CD4-positive, alpha-beta T cell treated with Interleukin-21 for 1 hour (primary cell): ENCODE measurements at places on chromosomes 5 and 9.

- DNase-seq = no peak
Observed at GRCh38 chr9:82797534-82797933, 265.4 kb downstream of the RASEF start.

DNA sequence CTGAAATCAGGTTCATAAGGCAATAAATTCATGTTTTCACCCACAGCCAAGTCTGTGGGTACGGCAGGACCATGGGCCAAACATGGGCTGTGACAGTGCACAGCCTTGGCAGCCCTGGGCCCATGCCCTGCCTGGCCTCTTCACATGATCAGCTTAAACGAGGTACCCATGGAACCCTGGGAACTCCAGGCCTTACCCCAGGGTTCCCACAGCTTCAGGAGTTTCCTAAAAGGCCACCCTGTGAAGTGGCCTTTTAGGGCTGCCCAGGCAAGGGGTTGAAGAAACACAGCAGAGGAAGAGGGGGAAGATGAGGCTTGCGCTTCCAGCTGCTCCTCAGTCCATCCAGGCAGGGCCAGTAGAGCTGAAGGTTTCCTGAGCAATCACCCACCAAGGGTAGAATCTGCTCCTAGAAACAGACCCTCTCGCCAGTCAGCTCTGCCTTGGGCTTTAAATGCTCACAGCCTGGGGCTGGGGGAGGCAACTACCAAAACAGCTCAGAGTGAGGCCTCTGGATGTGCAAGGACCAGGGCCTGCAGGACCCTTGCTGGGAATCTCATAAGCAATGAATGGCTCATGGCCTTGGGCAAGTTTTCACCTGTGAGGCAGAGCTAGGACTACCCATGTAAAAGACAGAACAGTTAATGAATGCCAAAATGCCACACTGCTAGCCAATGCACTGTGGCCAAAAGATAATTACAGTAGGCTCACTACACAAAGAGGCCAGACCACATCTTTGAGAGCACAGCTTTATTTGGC lies 79.3 kb upstream of the LRRTM2 start:
- no peak for DNase-seq

DNA sequence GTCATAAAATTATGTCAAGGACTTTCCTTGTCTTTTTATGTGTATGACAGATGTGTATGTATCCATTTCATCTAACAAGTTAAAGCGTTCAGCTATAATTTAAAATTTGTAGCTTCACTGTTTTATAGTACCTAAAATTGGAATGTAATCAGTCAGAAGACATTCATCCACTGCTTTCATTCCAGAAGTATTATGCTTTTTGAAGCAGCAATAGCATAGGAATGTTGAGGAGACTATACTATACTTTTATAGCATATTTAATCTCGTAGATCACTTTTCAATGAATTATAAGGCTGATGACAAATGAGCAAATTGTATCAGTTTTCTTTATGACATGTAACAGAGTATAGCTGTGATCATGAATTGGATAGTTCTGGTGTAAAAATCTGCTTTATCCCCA lies 6.9 kb downstream of the PCDHGA12 start:
- no peak for DNase-seq

DNA sequence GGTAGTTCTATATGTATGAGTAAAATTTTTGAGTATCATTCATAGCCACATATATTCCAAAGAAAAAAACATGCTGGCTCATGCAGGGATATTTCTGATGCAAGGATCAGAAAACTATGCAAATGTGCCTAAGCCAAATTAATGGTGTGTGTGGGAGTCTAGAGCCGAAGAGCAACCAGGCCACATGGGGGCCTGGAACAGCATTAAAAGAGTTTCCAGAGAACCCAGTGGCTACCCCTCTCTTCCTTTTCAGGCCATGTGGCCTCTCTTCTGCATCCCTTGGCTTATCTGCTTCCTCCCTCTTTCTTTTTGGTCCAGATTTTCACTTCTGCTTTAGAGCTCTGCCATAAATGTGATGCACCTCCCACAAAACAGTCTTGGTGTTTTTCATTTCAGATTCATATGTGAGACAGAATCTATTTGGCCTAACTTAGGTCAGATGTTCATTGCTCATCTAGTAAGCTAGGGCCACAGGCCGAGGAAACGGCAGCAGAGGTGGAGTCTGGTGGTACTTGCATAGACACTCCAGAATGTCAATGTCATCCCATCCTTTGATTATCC lies 300.0 kb downstream of the SH3GL2 start:
- DNase-seq = no peak

- DNase-seq = no peak
Observed at GRCh38 chr5:54357408-54358058, 47.2 kb upstream of the ARL15 start.

- no peak for DNase-seq
Observed at GRCh38 chr9:128355451-128355850, 15.1 kb downstream of the SLC27A4 start.

- DNase-seq = peak; percentile 44
Observed at GRCh38 chr9:89496645-89497256, 1.2 kb downstream of the SEMA4D start.

DNA sequence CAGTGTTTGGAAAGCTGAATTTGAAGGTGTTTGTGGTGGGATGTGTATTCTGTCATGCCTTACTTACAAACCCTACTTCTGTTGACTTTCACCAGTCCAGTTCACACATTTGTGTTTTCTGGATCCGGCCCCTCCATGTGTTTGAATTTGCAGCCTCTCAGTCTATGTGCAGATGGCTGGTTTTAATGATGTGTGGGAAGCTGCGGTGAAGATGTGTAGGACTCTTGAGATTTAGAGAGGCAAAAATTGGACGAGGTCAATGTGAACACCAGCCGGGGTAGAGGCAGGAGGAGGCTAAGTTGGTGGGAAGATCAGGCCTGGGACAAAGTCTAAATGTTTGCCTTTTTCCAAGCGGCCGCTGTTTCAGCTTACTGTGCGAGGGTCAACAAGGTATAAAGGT lies 115.4 kb upstream of the KLF9 start:
- DNase-seq = no peak

DNA sequence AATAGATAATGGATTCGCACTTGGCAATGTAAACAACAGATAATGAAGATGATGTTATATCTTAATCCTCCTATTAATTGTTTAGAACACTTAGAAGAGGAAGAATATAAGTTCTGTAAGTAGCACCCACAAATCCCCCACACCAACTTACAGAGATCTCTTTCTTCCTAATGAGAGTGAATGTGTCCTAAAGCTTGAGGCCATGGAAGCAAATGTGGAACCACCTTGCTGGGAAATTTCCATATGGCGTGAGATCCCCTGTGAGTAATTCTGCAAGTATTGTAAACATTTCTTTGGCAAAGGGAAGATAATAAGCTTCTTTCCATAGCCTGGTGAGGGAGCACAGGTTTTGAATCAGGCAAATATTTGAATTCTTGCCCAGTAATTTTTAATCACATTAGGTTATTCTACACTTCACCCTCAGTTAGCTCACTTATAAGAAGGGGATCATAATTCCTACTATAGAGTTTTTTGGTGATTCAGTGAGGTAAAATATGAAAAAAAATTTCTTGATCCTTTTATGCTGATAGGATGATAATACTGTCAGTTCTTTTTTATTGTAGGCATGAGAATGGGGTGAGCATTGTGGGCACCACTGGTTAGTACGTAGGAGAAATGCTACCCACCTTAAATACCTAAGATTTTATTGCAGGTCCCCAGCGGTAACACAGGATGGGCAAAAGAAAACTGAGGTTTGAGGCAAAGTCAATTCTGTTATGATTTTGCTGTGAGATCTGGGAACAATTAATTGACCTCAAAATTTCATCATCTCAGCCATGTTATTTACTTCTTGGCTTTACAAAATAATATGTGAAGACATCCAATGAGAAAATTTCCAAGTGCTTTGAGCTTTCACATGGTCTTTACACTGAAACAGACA lies 574.8 kb downstream of the PSAT1 start:
- DNase-seq = no peak

GRCh38 chr5:136015966-136016650 lies 12.7 kb upstream of the TGFBI start:
- no peak for DNase-seq

- DNase-seq = no peak
Observed at GRCh38 chr9:105447386-105447813, 434 bp upstream of the FSD1L start.

- DNase-seq = peak; percentile 29
Observed at GRCh38 chr5:142826741-142827492, 56.7 kb downstream of the ARHGAP26 start.

DNA sequence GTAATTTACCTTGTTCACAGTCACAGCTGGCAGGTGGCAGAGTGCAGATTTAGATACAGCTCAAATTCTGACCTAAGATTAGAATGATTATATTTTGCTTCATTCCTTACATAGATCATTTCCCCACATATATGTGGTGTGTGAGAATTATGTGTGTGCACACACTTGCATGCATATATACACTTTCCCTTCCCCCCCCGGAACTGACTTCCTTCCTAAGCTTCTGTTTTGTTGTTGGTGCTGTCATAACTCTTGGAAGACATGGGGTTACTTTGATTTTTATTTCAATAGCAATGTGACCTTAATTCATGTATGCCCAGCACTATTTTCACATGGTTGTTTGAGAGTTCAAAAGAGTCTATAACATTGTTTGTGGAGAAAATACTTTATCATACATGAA lies 112.8 kb downstream of the CMYA5 start:
- no peak for DNase-seq

DNA sequence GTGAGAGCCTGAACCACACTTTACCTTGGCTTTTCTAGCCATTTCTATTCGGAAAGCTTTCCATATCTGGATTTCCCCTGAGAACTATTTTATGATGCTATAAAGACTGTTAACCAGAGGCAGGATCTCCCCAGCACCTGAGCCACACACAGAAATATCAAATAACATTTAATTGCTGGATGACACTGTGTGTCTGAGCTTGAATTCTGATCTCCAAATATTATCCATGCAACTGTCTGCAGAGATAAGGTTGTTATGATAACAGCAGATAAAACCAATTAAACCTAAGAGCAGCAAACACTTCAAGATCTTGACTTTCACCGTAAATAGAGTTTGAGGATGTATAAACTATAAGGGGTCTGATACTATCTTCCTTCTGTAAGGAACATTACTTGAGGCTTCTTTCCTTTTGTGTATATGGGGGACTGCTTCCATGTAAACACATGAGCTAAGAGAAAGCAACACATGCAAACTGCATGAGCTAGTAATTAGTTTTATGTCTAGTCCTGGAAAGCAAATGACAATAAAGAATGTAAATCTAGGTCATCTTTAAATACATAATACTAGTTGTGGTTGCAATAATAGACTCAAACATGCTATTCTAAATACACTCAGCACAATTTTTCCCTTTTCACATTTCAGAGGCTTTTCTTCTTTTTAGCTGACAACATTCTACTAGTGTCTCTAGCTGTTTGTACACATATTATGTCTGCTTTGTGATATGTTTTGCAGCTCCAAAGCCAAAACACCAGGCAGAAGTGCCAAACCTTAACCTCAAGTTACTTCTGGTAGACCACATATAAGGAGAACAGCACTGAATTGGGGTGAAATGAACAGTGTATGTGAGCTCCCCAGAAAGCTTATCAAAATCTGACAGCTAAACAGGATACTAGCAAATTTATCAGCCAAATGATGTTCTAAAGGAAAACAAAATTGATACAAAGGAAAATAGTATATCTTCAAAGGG lies 136.5 kb downstream of the EFNA5 start:
- peak; percentile 20 for DNase-seq

DNA sequence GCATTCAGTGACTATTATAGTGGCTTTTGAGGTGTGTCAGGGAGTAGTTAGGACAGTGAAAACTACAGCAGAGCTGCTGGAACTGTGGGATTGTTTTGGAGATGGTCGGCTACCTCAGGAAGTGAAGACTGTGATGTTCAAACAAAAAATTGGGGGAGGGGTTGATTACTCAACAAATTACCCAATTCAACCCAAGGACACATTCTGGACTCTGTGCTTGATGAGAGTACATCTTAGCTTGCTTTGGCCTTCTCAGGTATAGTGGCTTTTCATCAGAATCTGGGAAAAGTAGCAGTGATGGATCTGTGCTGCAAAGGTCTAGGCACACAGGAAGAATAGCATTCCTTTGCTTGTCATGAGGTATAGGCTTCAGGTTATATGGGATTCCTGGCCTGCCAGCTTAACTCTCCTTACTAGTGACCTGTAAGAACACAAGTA lies 47.0 kb downstream of the SLC44A1 start:
- DNase-seq = no peak

GRCh38 chr9:98099346-98099745 lies 19.7 kb downstream of the TRIM14 start:
- no peak for DNase-seq

DNA sequence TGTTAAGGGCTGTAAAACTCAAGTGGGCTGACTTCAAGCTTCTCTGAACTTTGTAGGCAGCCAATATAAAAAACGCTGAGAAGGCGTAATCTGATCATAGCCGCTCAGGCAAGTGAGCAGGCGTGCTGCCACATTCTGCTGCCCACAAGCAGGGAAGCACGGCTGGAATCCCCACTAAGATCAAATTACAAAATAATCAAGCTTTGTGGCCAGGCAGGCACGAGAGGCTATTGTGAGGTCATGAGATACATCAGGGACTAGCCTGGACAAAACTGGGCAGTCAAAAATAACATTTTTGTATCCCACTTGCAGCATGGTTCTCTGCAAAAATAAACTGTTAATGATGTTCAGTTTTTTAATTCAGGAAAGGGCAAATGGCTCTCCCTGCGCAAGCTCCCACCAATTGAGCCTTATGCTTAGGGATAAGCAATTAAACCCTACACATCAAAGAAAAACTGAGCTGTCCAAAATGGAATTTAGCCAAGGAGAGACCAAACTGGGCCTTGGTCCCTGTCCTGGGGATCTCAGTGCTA lies 64.0 kb downstream of the POU5F2 start:
- DNase-seq = no peak

- no peak for DNase-seq
Observed at GRCh38 chr5:88142886-88143692, 125.6 kb downstream of the TMEM161B start.

- no peak for DNase-seq
Observed at GRCh38 chr5:34639852-34640626, 16.1 kb upstream of the RAI14 start.

DNA sequence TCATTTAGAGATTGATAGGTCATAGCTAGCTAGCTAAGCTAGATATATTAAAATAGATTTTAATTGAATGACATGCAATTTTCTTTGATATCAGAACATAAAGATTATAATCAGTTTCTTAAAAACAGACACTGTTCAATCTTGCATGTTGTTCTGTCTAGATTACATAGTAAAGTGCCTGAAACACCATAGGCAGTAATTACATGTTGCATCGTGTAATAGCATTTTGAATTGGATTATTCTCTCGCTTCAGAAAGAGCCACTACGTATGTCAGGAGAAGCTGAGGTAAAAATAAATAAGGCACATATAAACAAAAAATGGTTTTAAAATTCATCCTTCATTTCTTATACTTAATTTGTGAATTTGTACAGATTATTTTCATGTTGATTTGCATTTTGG lies 148.0 kb upstream of the CDH12 start:
- no peak for DNase-seq

GRCh38 chr9:18490641-18491370 lies 16.9 kb downstream of the ADAMTSL1 start:
- DNase-seq = no peak

- peak; percentile 82 for DNase-seq
Observed at GRCh38 chr5:170338933-170339779, 41.6 kb upstream of the LCP2 start.
